NCI-H1092 treated with DMSO at 0.1 percent for 48 hours (cell line): ENCODE measurements at places on chromosomes 11 and 22.

GRCh38 chr11:75450826-75451821 lies 18.1 kb upstream of the KLHL35 start:
- DNase-seq = no peak

DNA sequence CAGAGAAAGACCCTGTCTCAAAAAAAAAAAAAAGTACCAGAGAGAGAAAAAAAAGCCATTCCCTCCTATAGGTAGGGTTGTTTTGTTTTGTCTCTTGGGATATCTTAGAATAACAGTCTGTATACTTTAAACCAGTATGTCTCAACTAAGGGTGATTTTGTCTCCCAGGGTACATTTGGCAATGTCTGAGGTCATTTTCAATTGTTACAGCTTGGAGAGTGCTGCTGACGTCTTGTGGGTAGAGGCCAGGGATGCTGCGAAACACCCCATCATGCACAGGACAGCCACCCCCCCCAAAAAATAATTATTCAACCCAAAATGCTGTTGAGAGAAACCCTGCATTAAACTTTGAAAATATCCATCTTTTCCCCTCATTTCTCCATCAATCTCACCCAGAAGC lies 56.1 kb upstream of the CRTAM start:
- no peak for DNase-seq

DNA sequence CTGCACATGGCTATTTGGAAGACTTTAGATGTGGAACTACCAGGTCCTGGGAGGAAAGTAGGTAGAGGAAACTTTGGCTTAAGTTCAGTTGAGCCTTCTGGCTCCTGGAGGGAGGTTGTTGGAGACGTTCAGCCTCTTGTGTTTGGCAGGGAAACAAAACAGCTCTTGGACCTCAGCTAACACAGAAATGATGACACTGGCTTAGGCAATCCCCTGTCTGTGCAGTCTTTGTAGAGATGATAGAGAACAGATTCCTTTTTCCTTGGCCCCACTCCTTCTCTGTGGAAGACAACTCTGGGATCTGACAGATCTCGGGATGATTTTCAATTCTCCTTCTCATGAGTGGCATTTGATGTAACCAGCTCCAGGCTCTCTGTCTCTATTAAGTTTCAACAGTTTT lies 428.5 kb downstream of the TMEM135 start:
- no peak for DNase-seq

DNA sequence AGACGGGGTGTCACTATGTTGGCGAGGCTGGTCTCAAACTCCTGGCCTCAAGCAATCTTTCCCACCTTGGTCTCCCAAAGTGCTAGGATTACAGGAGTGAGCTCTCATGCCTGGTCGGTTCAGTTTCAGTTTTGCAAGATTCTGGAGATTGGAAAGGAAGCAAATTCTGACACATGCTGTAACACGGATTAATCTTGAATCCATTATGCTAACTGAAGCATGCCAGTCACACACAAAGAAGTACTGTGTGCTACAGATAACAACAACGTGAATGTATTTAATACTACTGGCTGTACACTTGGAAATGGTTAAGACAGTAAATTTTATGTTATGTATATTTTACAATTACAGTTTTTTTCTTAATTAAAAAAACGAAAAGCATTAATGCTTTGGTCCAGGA lies 107.6 kb downstream of the MED15 start:
- DNase-seq = no peak

DNA sequence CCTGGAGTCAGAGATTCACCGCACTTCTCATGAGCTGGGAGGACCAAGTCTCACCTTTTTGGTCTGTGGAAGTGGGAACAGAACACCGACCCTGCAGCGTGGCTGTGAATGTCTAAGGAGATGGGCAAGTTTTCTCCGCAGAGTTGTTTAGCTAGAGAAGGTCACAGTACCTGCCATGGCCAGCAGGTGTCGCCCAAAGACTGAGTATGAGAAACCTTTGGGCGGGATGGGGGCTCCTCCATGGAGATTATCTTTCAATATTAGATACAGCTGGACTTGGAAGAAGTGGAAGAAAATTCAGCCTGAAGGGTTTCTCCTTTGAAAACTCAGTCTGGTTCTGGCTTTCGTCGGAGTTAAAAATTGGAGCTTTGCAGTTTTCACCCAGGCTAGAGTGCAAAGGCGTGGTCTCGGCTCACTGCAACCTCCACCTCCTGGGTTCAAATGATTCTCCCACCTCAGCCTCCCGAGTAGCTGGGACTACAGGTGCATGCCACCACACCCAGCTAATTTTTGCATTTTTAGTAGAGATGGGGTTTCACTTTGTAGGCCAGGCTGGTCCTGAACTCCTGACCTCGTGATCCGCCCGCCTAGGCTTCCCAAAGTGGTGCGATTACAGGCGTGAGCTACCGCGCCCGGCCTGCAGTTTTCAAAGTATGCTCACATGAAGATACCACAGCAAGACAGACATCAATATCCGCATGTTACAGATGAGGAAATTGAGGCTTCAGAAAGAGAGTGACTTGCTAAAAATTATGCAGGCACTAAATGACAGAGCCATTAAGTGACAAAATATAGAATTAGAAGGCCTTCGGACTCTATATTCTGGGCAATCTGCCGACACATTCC lies 10.7 kb upstream of the DSCAML1 start:
- peak; percentile 69 for DNase-seq

GRCh38 chr22:38317995-38318715 lies 922 bp upstream of the CSNK1E start:
- DNase-seq = no peak

DNA sequence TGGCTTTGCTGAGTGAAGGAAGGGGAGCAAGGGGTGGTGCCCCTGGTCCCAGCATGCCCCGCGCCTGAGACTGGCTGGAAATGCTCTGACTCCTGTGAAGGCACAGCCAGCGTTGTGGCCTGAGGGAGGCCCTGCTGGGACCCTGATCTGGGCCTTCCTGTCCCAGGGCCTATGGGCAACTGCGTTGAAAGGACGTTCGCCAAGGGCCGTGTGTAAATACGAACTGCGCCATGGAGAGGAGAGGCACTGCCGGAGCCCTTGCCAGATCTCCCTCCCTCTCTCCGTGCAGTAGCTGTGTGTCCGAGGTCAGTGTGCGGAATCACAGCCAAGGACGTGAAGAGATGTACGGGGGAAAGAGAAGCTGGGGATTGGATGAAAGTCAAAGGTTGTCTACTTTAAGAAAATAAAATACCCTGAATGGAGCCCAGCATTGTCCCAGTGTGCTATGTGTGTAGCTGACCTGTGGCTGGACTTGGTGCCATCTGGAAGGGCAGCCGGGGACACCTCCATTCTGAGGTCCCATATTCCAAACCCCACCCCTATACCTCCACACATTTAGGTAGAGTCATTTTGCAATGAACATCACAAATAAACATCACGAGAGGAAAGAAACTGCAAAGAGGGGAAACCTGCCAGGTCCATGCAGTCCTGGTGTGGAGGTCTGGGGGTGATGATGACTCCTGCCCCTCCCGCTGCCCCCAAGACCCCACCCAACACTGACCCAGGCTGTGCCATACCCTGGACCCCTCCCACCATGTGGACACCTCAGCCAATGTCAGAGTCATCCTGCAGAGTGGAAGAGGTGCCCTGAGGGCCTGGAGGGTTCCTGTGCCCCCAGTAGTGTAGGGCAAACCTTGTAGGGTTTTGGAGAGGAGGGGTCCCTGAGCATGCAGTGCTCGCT lies 16.9 kb downstream of the RSPH14 start:
- DNase-seq = no peak

- DNase-seq = no peak
These were observed 63.2 kb upstream of the EED start for GRCh38 chr11:86181379-86181778.

DNA sequence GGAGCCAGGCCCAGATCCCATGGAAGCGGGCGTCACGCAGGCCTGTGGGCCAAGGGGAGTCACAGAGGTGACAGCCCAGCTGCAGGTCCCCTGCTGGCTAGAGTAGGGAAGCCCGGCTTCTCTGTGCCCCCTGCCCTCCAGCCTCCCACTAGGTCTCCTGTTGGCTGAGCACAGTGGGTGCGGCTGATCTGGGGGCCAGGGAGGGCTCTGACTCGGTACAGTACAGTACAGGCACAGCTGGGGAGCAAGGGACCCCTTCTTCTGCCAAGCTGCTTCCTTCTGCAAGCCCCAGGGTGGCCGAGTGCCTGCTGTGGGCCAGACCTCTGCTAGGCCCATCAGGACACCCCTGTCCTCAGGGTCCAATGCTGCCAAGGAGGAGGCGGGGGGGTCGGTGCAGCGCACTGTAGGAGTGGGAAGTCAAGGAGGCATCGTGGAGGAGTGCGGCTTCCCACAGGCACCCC lies 10.1 kb downstream of the SUSD2 start:
- DNase-seq = no peak

GRCh38 chr22:41656556-41656955 lies 32.1 kb downstream of the SNU13 start:
- no peak for DNase-seq
